T-cell (primary cell): ENCODE measurements at places on chromosomes 2 and 18.

- no peak overlapping the region for H3K27ac ChIP-seq
- no peak for DNase-seq
- no peaks in the 10 kb centered on the region for H3K27me3 ChIP-seq
- no peaks in the 10 kb centered on the region for H3K4me1 ChIP-seq
- H3K4me3 ChIP-seq = no peak overlapping the region
Measured at GRCh38 chr18:46449033-46449432, 208.0 kb downstream of the LOXHD1 start.

DNA sequence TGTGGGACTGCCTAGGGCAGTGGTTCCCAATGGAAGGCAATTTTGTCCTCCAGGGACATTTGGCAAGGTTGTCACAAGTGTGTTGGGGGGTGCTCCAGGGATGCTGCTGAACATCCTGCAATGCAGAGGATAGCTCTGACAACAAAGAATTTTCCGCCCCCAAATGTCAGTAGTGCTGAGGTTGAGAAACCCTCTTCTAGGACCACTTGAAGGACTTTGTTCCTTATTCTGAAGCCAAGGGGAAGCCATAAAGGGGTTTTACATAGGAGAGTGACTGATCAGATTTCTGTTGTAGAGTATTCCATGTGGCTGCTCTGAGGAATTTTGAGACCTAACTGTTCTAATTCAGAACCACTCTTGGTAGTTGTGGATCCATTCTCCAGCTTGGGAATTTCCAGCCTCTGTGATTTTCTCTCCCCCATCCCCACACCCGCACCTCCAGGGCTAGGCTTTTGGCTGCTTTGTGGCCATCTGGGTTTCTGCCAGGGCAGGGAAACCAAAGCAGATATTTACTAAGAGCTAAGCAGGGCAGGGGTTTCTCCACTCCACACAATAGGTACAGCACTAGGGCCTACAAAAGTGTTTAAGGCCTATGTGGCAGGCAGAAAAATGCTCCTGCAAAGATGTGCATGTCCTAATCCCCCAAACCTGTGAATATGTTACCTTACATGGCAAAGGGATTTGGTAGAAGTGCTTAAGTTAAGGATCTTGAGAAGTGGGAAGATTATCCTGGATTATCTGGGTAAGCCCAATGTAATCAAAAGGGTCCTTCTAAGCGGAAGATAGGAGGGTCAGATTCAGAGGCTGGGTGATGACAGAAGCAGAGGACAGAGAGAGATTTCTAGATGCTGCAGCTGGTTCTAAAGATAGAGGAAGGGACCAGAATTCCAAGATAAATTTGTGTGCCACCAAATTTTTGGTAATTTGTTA, 135.4 kb downstream of the TMEM17 start:
- H3K4me1 ChIP-seq = no peaks in the 10 kb centered on the region
- no peak overlapping the region for H3K4me3 ChIP-seq
- DNase-seq = no peak
- H3K27ac ChIP-seq = no peak overlapping the region
- H3K36me3 ChIP-seq = no peaks in the 10 kb centered on the region

GRCh38 chr2:5618271-5618670, 73.9 kb upstream of the SOX11 start:
- no peaks in the 10 kb centered on the region for H3K27me3 ChIP-seq
- H3K4me3 ChIP-seq = no peak overlapping the region
- DNase-seq = no peak
- H3K4me1 ChIP-seq = no peaks in the 10 kb centered on the region

- no peak for DNase-seq
- H3K27ac ChIP-seq = no peak overlapping the region
Measured at GRCh38 chr18:66749030-66749429, 145.1 kb upstream of the CDH19 start.

- peaks cover 9% of the 10 kb centered on the region for H3K4me1 ChIP-seq
Measured at GRCh38 chr2:241088791-241089732, 13.0 kb downstream of the MTERF4 start.

- no peak overlapping the region for H3K27ac ChIP-seq
- no peak overlapping the region for H3K4me3 ChIP-seq
- no peaks in the 10 kb centered on the region for H3K27me3 ChIP-seq
- peaks cover 4% of the 10 kb centered on the region for H3K36me3 ChIP-seq
- DNase-seq = no peak
- H3K4me1 ChIP-seq = no peaks in the 10 kb centered on the region
Measured at GRCh38 chr2:152682663-152683062, 34.6 kb downstream of the PRPF40A start.

- no peaks in the 10 kb centered on the region for H3K27me3 ChIP-seq
- H3K4me1 ChIP-seq = peaks cover 74% of the 10 kb centered on the region
- H3K4me3 ChIP-seq = no peak overlapping the region
- H3K36me3 ChIP-seq = no peaks in the 10 kb centered on the region
- peak overlapping the region; percentile 71 for H3K27ac ChIP-seq
Measured at GRCh38 chr2:196177124-196177523, 5.7 kb upstream of the STK17B start.

GRCh38 chr2:72770879-72771461, 54.9 kb downstream of the EXOC6B start:
- no peak overlapping the region for H3K4me3 ChIP-seq
- no peaks in the 10 kb centered on the region for H3K27me3 ChIP-seq
- no peak overlapping the region for H3K27ac ChIP-seq
- DNase-seq = peak; percentile 32

DNA sequence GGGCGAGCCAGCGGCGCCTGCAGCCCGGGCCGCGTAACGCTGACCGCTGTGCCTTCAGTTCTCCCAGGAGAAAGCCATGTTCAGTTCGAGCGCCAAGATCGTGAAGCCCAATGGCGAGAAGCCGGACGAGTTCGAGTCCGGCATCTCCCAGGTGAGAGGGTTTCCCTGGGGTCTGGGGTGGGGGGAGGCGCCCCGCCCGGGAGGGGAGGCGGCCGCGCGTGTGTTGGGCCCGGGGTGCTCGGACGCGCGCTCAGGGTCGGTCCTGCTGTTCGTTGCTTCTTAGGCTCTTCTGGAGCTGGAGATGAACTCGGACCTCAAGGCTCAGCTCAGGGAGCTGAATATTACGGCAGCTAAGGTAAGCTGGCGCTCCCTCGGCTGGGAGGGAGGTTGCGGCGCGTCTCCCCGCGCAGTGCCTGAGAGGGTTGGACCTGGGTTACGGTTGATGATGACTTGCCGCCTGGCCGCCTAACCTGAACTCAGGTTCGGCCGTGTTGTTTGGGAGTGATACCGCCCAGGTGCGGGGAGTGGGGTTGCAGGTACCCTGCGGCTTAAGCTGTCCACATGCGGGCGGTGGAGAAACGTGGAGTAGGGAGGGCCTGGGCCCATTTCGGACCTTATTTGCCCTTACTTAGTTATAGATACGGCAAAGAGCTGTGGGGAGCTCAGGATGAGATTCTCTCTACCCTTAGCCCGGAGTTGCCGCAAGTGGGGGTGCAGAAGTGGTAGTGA, 638 bp downstream of the RPS7 start:
- peaks cover 23% of the 10 kb centered on the region for H3K4me1 ChIP-seq
- no peaks in the 10 kb centered on the region for H3K36me3 ChIP-seq
- peak; percentile 29 for DNase-seq

- H3K4me3 ChIP-seq = no peak overlapping the region
- H3K4me1 ChIP-seq = peaks cover 63% of the 10 kb centered on the region
- no peaks in the 10 kb centered on the region for H3K27me3 ChIP-seq
- no peak overlapping the region for H3K27ac ChIP-seq
Measured at GRCh38 chr18:13461469-13461868, 242.9 kb downstream of the LDLRAD4 start.

DNA sequence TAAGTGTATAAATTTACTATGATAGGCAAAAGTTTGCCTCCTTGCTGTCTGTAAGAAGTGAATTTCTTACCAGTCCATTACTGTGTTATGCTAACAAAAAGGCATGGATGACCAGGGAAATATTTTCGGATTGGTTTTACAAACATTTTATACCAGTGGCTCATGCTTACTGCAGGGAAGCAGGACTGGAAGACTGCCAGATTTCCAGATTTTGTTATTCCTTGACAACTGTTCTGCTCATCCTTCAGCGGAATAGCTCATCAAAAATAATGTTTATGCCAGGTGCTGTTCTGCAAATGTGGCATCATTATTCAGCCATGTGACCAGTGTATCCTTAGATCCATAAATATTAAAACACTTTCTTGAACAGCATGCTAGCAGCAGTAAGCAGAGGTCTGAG, 40.4 kb upstream of the NETO1 start:
- H3K36me3 ChIP-seq = no peaks in the 10 kb centered on the region
- DNase-seq = no peak
- H3K27ac ChIP-seq = no peak overlapping the region
- no peak overlapping the region for H3K4me3 ChIP-seq

DNA sequence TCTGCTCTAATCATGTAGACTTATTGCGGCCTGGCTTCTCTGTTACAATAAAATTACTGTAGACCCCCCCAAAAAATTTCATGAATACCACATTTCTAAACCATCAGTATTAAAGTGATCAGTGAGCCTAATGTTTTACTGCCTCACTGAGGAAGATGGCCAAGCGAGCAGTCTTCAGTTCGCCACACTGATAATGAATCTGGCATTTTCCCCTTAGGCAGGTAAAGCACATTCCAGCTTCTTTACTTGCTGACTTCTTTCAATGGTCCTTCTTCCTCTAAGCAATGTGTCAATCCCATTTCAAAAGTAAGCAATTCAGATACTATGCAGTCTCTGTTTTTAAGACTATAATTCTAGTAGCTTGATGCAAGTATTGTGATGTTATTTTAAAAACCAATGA, 137.6 kb downstream of the LAMA1 start:
- H3K4me1 ChIP-seq = no peaks in the 10 kb centered on the region
- no peaks in the 10 kb centered on the region for H3K27me3 ChIP-seq
- H3K4me3 ChIP-seq = no peak overlapping the region
- no peak overlapping the region for H3K27ac ChIP-seq
- H3K36me3 ChIP-seq = no peaks in the 10 kb centered on the region

DNA sequence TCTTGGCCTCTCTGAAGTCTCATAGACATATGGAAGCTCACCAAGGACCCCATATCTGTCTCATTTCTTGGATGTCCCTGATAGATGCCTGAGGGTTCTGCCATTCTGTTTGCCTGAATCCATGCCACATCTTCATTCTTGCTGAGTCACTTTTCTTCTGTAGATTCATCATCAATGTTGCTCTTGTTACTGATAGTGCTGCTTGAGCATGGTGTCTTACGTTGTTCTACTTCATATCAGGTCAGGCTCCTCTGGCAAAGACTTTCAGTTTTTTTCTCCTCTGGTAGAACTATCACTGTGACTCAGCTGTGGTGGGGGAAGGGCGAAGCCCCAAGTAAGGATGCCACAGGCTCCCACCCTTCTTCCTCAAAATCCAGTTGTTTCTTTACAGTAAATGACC, 885.2 kb downstream of the DCDC2C start:
- H3K4me1 ChIP-seq = no peaks in the 10 kb centered on the region
- H3K27me3 ChIP-seq = no peaks in the 10 kb centered on the region
- no peak for DNase-seq
- no peak overlapping the region for H3K4me3 ChIP-seq
- no peaks in the 10 kb centered on the region for H3K36me3 ChIP-seq
- H3K27ac ChIP-seq = no peak overlapping the region

DNA sequence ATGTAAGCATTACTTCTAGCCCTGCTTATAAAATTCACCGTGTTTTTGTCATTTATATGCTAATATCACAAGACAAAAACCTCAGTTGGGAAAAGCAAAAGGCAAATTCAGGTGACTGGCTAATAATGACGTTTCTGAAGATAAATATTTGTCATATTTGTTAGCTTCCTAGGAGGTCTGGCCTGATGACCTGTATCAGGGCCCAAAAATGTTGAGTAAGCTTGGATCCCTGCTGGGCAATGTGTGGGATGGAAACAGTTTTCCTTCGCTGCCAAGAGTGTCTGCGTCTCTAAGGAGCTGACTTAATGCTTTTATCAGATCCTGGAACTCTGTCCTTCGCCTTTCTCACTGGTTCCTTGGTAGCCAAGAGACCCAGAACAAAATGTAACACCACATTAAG, 230.1 kb upstream of the PXDN start:
- H3K27ac ChIP-seq = no peak overlapping the region
- H3K36me3 ChIP-seq = no peaks in the 10 kb centered on the region
- no peak for DNase-seq

GRCh38 chr2:25030702-25031101, 11.2 kb upstream of the EFR3B start:
- no peaks in the 10 kb centered on the region for H3K4me1 ChIP-seq
- DNase-seq = no peak
- H3K27me3 ChIP-seq = no peaks in the 10 kb centered on the region
- no peaks in the 10 kb centered on the region for H3K36me3 ChIP-seq

DNA sequence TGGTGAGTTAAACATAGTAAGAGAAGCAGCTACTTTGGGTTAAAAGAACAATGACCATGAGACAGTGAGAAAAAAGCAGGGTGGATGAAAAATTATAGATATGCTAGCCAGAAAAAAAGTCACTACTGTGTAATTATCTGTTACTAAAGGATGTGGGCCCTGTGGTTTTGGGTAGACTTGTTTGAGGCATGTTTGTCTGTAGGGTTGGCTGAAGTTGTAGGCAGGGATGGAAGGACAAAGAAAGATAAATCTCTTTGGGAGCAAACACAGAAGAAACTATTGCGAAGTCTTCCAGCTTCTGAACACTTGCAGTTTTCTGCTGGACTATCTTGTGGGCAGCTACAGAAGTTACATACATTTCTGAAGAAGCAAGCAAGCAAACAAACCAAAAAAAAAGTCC, 28.2 kb downstream of the RND3 start:
- H3K27ac ChIP-seq = no peak overlapping the region
- H3K4me3 ChIP-seq = no peak overlapping the region
- no peak for DNase-seq
- no peaks in the 10 kb centered on the region for H3K27me3 ChIP-seq
- H3K4me1 ChIP-seq = no peaks in the 10 kb centered on the region
- H3K36me3 ChIP-seq = no peaks in the 10 kb centered on the region

DNA sequence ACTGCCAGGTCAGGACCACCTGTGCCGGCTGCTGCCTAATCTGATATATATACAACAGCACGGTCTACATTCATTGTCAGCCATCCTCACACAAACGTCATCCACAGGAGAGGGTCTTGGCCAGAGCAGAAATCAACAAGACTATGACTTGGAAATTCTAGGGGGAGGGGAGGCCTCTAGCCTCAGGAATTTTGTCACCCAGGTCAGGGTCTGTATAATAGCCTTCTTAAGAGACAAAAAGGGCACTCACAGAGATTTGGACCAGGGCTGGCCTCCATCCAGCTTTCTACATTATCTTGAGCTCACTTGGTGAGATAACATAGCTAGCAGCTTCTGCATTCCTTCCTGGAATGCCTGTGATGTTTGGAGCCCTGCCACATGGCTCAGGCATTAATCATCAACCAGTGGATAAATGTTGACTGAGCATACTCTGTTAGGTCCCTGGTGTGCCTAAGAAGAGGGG, 50.4 kb upstream of the CTIF start:
- H3K36me3 ChIP-seq = no peaks in the 10 kb centered on the region
- DNase-seq = no peak
- H3K4me3 ChIP-seq = no peak overlapping the region

- no peaks in the 10 kb centered on the region for H3K36me3 ChIP-seq
- no peaks in the 10 kb centered on the region for H3K4me1 ChIP-seq
- H3K4me3 ChIP-seq = no peak overlapping the region
- no peak for DNase-seq
- H3K27ac ChIP-seq = no peak overlapping the region
Measured at GRCh38 chr2:79982445-79982844, 322.1 kb downstream of the LRRTM1 start.
